ENCODE measurements at places on chromosomes 5 and 9.

DNA sequence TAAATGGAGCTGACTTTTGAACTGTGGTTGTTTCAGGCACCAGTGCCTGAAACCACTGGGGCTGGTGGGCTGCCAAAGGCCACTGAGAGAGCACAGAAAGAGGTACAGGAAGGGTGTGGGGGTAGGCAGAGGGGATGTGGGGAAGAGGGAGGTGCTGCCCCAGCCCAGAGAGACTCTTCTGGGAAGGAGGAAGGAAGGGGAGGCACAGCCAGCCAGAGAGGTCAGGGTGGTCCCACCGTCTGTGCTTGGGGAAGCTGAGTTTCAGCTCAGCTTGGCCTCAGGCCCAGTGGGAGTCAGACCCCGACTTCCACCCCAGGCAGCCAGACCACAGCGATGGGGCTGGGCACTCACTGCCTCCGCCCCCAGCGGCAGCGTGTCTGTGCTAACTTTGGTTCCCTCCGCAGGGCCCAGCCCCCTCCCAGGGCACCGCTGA, 8.6 kb upstream of the PHYKPL start:
- no peak for DNase-seq

GRCh38 chr5:62722360-62722759, 143.7 kb downstream of the LRRC70 start:
- no peak for DNase-seq

DNA sequence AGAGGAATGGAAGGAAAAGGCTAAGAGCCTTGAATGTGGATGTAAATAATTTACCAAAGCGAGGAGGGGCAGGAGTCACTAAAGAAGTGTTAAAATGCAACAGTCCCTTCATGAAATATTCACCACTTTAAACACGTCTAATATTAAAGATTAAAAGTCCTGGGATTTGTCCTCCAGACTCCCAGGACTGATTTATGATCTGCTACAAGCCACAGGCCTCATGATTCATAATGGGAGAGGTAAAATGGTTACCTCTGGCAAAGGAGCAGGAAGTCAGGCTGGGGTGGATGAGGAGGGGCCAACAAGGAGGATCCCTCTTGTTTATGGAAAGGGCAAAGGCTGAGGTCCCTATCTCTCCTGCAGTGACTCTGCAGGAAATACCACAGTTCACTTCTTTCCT, 292.4 kb downstream of the TRIM32 start:
- no peak for DNase-seq

DNA sequence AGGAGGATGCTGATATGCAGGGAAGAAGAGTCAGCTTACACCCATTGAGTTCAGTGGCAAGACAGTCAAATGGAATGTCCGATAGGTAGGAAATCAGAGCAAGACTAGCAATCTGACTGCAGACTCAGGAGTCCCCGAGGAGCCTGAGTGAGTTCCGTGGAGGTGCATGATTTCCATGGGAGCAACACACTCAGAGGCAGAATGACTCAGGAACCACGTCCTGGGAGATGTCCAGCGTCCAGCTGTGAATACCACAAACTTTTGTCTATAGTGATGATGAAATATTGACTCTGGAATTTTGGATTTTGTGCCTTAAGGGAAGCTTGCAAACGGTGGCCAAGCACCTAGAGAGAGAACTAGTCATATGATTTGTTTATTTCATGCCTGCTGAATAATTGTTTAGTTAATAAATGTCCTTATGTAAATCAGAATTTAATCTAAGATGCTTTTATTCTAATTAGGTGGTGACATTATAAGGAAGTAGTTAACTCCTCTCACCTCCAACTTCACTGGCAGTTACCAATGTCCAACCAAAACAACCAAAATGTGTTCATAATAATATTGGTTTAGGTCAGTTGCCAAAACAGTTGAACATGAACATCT, 100.4 kb downstream of the PDE4D start:
- no peak for DNase-seq

DNA sequence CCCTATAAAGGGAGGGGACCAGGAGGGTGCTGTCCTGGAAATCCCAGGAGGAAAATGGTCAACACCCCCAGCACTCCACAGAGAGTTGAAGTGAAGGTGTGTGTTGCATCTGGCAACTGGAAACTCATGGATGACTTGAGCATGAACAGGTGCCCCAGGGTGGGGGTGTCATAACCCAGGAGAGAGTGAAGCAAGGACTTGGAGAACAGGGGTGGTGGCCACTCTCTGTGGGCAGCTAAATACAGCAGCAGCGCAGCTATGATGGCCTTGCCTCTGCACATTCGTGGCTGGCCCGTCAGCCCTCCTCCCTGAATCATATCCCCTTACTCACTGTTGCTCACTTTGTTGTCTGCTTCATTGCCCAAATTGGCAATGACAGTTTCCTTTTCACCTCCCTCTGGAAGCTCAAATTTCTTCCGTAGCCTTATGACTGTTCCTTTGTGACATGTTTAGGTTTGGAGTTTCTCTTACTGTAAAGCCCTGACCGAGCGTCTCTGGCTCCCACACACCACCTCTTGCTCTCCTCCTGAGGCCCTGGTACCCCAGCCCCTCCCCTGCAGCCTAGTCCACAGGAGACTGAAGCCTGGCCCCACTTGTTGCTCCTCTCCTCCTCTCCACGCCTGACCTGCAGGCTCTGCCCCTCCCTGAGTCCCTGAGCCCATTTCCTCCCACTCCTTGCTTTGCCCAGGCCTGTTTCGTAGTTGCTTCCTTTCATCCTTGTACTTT, 185.8 kb downstream of the CD180 start:
- no peak for DNase-seq

DNA sequence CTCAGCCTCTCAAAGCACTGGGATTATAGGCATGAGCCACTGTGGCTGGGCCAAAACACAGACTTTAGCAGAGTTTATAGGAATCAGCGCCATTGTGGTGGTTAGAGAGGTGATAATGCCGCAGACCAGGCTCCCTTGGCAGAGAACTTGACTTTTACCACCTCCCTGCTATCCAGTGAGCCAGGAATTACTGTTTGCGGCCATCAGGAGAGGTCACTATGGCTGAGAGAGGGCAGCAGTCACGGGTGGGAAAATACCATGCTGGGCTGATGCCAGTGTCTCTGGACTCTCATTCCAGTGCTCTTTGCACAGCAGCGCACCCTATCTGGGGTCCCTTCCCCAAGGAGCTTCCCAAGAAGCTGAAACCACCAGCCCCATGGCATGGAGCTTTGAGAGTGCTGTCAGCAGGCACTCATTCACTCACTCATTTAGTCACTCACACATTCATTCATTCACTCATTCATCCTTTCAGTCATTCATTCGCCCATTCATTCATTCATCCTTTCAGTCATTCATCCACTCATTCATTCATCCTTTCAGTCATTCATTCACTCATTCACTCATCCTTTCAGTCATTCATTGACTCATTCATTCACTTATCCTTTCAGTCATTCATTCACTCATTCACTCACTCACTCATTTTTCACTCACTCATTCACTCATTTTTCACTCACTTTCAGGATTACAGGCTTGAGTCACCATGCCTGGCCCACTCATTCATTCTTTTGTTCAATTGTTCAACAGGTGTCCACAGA, 27.3 kb upstream of the RNU6ATAC start:
- DNase-seq: no peak

GRCh38 chr9:103361906-103362305, 366.8 kb downstream of the CYLC2 start:
- DNase-seq: no peak

DNA sequence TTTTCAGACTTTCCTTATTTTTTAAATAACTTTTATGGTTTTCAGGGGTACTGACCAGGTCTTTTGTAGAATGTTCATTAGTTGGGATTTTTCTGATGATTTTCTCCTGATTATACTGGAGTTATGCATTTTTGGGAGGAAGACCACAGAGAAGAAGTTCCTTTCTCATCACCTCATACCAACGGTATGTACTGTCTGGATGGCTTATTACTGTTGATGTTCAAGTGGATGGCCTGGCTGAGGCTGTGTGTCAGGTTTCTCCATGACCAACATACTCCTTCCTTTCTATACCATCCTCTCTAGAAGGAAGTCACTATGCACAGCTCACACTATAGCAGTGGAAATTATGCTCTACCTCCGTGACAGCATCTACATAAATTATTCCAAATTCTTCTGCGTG, 71.1 kb upstream of the NR3C1 start:
- no peak for DNase-seq
